Ovary (tissue), 10 donors: ENCODE measurements at places on chromosomes 16 and 17. TPM values are rescaled to one million over a fixed set of nuclear protein-coding genes. Genes with fewer than 3 reads are reported as not detected.
A peak's percentile ranks its signal among the peaks of the same experiment; 100 is the strongest.

- no peaks in the 10 kb centered on the region for H3K4me1 ChIP-seq
- DNase-seq = no peak
- peaks cover 2% of the 10 kb centered on the region for H3K27me3 ChIP-seq
- peak overlapping the region; percentile 27 for H3K4me3 ChIP-seq
- H3K36me3 ChIP-seq = no peaks in the 10 kb centered on the region
Measured at GRCh38 chr17:48593840-48594537, 410 bp upstream of the HOXB5 start.

DNA sequence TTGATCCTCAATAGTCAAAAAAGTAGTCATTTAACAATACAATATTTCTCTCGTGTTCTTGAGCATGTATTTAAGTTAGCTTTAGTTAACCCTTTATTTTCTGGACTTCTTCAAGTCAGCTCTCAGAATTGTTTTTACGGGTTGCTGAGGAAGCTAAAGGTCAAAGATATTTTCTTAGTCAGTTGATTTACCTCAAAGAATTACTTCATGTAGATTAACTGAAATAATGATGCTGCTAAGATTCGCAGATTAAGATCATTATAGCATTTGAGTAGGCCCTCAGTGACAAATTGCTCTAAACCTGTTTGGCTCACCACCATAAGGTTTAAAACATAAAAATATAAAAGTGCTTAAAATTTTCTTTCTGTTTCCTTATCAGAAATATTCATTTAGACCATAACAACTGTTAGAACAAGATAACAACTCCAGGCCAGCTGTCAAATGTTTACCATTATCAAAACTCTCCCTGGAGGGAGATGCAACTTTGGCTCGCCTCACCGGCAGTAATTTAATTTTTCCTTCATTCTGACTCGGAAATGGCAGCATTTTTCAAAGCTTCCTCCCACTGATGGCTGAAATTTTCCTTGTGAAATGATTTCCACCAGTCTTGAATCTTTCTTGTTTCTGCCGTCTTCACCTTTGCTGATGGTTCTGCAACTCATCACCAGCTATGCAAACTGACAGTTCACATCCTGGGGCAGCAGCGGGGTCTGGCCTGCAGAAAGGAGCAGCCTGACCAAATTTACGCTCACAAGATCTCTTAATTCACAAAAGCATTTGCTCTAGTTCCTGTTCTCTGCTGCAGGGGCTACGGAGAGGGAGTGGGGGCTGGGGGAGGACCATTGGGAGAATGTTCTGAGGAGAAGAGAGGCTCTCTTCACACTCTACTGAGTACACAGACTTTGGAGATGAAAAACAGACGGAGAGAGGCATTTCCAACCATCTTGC, 254.8 kb upstream of the TBX2 start:
- no peak overlapping the region for H3K4me3 ChIP-seq
- no peak for DNase-seq
- H3K27me3 ChIP-seq = no peaks in the 10 kb centered on the region

DNA sequence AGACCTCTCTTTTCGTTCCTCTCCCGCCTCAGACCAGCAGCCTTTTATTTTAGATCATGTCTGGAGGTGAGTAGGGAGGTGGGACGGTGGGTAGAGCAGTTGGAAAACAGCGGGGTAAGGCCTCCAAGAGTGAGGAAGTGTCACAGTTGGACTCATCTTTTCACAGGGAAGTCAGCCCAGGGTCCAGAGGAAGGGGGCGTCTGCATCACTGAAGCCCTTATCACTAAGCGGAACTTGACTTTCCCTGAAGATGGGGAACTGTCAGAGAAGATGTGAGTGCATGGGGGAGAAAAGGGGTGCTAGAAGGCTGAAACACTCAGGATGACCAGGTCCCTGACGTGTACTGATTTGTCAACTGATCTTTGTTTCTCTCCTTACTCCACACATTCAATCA, 461 bp downstream of the LRRC46 start:
- H3K4me1 ChIP-seq = peaks cover 4% of the 10 kb centered on the region
- H3K27me3 ChIP-seq = no peaks in the 10 kb centered on the region
- peak overlapping the region; percentile 52 for H3K4me3 ChIP-seq
- H3K36me3 ChIP-seq = no peaks in the 10 kb centered on the region
- no peak for DNase-seq

- no peak overlapping the region for H3K4me3 ChIP-seq
- no peak overlapping the region for H3K27ac ChIP-seq
- no peaks in the 10 kb centered on the region for H3K4me1 ChIP-seq
- no peak for DNase-seq
- H3K27me3 ChIP-seq = no peaks in the 10 kb centered on the region
Measured at GRCh38 chr17:50498021-50498874, 10.0 kb upstream of the MYCBPAP start.

GRCh38 chr16:87304951-87305350, 12.2 kb downstream of the C16orf95 start:
- H3K27ac ChIP-seq = no peak overlapping the region
- no peaks in the 10 kb centered on the region for H3K27me3 ChIP-seq
- H3K4me3 ChIP-seq = no peak overlapping the region
- no peak for DNase-seq

DNA sequence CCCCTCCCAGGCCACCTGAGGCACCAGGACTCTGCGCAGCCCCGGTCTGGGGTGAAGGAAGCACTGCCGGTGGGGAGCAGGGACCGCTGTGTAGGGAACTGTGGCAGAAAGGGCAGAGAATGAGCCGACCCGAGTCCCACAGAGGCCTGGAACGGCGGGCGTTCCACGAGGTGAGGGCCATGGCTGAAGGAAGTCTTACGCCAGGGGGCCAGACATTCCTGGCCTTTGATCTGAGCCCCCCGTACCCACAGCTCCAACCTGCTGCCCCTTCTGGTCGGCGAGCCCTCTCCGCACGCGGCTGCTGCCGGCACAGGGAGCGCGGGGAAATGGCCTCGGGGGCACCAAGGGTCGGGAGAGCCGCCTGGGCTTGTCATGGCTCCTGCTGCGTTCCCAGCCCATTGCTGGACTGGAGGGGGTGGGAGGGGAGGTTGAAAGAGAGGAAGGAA, 1.4 kb upstream of the WNT3 start:
- no peaks in the 10 kb centered on the region for H3K36me3 ChIP-seq
- DNase-seq = no peak
- H3K4me3 ChIP-seq = no peak overlapping the region
- no peak overlapping the region for H3K27ac ChIP-seq
- H3K4me1 ChIP-seq = peaks cover 4% of the 10 kb centered on the region

DNA sequence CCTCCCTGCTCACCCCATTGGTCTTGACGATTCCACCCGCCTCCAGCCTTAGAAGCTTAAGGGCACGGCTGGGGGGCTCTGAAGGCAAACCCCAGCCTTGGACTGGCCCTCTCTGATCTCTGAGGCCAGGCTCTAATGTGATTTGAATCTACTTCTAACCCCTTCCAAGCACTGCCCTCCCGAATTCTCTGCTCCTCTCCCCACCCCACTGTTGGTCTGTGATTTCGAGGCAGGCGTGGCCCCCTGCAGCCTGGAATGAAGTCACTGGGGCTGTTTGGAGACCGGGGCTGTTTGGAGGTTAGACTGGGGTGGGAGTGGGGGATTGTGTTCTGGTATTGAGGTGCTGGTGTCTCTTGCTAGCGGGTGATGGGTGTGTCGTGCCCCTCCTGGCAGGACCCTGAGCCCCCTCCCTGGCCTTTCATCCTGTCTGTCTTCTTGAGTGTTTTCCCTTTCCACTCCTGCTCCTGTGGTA, 2.2 kb downstream of the GRB7 start:
- no peaks in the 10 kb centered on the region for H3K27me3 ChIP-seq
- H3K27ac ChIP-seq = no peak overlapping the region
- peaks cover 2% of the 10 kb centered on the region for H3K4me1 ChIP-seq

DNA sequence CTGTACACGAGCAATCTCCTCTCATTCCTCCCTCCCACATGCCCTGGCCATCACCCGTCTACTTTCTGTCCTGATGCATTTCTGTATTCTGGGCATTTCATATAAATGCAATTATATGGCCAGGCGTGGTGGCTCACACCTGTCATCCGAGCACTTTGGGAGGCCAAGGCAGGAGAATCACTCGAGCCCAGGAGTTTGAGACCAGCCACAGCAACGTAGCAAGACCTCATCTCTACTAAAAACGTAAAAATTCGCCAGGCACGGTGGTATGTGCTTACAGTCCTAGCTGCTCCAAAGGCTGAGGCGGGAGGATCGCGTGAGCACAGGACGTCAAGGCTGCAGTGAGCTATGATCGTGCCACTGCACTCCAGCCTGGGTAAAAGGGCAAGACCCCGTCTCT, 4.8 kb downstream of the MEAK7 start:
- no peaks in the 10 kb centered on the region for H3K36me3 ChIP-seq
- H3K27ac ChIP-seq = no peak overlapping the region

DNA sequence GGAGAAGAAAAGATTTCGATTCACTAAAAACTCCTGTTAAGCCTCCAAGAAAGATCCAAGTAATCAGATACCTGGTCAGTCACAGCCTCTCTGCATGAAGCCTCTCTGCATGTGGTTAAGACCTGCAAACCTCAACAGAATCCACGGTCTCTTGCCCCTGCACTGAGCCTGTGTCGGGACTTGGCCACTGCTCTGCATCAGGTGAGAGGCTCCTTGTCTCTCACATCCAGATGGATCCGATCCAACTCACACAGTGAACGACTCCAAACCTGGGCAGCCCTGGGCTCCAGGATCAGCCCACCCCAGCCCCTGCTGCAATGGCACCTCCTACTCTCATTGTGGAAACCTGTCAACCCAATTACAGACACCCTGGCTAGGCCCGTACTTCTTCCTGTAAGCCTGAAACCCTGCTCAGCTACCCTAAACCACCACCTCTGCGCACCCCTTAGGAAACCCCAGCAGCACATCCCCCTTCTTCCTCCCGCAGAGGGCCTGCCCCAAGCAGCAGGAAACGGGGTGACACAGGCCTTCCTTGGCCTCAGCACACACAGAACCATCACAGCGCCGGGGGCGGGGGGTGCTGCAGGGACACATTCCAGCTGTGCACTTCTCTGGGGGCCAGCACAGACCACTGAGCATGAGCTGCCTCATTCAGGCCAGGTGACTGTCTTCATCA, 129.5 kb downstream of the ANKRD11 start:
- peaks cover 35% of the 10 kb centered on the region for H3K4me1 ChIP-seq
- no peak overlapping the region for H3K4me3 ChIP-seq
- H3K27ac ChIP-seq = no peak overlapping the region
- H3K36me3 ChIP-seq = no peaks in the 10 kb centered on the region

DNA sequence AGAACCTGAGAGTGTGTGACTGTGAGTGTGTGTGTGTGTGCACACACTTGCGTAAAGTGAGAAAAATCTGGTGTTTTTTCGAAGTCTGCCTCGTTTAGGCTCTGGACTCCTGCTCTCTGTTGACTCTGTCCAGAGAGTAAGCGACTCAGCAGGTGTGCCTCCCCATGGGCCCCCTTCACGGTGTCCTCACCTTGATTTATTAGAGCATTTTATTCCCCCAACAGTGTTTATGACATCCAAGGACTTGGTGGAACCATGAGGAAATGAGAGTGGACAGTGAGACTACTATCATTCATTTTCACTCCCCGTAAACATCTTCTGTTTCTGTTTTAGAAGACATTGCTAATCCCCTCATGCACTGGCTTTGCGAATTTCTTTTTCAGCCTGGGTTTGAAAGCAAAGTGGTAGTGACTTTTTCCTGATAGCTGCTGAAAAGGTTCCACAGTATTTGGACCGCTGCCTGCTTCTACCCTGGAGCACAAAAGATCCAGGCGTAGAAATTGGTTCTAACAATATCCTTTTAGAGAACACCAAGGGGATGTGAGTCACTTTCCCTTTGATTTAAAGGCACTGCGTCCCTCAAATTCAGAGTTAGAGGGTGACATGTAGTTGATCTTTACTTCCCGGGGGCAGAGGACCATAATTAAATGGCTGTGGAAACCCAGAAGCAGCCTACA, 218.2 kb downstream of the WWOX start:
- H3K27me3 ChIP-seq = no peaks in the 10 kb centered on the region
- H3K36me3 ChIP-seq = no peaks in the 10 kb centered on the region
- no peak overlapping the region for H3K27ac ChIP-seq
- no peaks in the 10 kb centered on the region for H3K4me1 ChIP-seq
- DNase-seq = no peak

- peaks cover 2% of the 10 kb centered on the region for H3K27me3 ChIP-seq
- H3K4me3 ChIP-seq = no peak overlapping the region
- DNase-seq = no peak
- peaks cover 10% of the 10 kb centered on the region for H3K4me1 ChIP-seq
- no peak overlapping the region for H3K27ac ChIP-seq
- no peaks in the 10 kb centered on the region for H3K36me3 ChIP-seq
Measured at GRCh38 chr17:36929851-36930582, 7.3 kb upstream of the LHX1 start.

The NPIPA8 gene
- total RNA-seq = 1.1 TPM

The LGALS9B gene
- total RNA-seq = 0.24 TPM

The TMIGD1 gene
- not detected for total RNA-seq

The VTN gene
- total RNA-seq = 0.25 TPM

The C16orf92 gene
- not detected for total RNA-seq

The DBF4B gene
- total RNA-seq = 5.5 TPM

The CRHR1 gene
- total RNA-seq = 0.89 TPM
